ENCODE measurements at places on chromosomes 12 and 14.

- no peak for DNase-seq
Observed at GRCh38 chr12:48961331-48961730, 4.0 kb upstream of the ARF3 start.

DNA sequence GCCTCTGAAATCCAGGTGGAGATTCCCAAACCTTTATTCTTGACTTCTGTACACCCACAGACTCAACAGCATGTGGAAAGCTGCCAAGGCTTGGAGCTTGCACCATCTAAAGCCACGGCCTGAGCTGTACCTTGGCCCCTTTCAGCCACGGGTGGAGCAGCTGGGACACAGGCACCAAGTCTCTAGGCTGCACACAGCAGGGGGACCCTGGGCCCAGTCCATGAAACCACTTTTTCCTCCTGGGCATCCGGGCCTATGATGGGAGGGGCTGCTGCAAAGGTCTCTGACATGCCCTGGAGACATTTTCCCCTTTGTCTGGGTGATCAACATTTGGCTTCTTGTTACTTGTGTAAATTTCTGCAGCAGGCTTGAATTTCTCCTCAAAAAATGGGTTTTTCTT is 32.0 kb downstream of the EIF2S3B start:
- no peak for DNase-seq

- DNase-seq = no peak
Observed at GRCh38 chr12:27201169-27201568, 42.9 kb upstream of the STK38L start.

DNA sequence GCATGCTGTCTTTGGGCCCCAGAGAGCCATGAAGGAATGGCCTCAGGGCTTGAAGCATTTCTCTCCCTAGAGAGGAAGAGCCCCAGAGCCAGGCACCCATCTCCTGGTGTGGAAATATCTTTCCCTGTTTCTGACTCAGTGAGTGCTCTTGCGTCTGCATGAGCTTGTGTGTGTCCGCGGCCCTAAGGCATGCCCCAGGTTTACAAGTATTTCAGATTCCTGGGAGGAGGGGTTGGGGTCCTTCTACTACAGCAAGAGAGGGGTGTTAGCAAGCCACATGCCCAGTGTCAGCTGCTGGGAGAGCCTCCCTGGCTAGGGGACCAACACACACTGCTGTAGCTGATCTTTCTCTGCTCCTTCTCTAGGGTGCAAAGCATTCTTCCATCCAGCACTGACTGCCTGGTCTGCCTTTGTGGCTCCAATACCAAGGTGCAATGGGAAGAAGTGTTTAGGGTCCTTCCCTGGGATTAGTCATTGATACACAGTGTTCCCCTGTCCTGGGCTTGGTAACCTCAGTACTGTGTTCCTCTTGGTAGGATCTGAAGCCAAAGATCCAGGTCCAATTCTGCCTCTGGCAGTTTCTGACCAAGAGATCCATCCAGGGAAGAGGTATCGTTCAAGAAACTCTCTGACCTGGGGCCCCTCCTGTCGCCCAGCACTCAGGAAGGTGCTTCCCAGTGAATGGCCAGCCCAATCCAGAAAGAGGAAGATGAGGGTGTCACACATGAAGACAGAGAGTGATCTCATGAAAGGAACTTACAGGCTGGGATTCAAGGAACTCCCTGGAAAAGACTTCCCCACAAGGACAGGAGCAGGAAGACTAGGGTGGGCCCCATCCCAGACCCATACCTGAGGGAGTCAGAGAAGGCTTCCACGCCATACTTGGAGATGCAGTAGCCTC is 3.1 kb downstream of the RDH16 start:
- no peak for DNase-seq

GRCh38 chr12:109912855-109913321 is 12.8 kb downstream of the TCHP start:
- DNase-seq = no peak

DNA sequence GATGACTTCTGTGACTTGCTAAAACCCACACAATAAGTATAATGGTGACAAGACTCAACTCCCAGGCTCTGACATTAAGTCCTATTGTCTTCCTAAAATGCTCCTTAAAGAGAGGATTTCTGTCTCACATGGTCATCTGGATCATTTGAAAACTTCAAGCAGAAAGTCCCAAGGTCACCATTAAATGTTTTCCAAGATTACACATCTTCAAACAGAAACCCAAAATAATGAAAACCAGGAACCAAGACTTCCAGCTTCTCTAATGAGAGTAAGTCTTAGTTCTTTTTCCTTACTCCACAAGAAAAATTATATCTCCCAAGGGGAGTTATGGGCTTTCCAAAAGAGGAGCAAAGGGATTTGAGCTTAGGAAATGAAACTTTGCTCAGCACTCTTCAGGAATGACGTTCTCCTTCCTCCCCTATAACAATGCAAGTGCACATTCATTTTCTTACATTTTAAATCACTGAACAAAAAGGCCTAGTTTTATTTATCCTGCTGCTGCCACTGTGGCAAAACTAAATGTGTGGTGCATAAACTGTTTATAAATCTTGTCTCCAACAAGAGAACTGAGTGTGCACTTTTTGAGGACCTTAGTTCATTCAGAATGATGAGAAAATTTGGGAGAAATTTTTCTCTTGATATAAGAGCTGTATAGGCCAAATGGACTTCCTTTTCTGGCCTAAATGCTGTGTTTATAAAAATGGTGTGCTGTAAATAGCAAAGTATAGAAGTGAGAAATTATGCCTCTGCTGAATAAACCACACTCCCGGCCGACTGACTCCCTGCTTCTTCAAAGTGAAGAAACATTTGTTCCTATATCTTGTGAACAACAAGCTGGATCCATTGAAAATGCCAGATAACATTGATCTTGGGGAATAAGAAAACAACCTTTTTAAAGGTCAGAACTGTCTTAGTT is 148.4 kb upstream of the PLEKHG7 start:
- DNase-seq = no peak

DNA sequence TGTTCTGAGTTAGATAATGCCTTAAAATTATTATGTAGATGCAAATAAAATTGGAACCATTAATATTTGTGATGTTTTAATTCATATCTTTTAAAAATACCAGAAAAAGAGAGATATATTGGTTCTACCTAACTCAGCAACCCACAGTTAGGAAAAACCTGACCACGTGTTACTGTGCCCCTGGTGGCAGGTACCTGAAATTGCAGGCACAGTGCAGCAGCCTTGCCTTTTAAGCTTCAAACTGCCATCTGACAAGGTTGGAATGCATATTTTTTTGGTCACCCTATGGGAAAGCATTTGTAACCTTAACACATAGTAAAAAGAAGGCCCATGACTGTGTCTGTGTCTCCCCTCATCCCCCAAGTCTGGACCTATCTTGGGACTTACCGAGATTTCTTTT is 109.4 kb upstream of the NOS1 start:
- no peak for DNase-seq

DNA sequence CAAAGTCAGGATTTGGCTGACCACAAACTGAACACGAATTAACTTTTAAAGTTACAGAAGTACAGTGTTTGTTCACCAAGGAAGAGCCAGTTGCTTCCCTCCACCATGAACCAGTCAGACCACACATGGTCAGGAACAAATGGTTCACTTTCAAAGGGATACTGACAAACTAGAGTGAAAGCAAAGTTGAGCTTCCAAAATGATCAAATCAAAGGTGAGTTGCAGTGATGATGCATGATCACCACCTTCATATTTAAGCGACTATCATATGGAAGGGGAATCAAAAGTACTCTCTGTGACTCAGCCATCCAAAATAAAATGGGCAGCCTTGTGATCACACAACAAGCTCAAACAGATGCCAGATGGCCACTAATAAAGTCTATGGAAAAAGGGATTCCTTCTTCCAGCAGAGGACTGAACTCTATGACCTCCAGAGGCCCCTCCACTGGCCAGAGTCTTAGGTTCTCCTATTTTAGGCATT is 13.1 kb downstream of the NT5DC3 start:
- no peak for DNase-seq

- no peak for DNase-seq
Observed at GRCh38 chr12:597926-598568, 65.2 kb downstream of the NINJ2 start.

GRCh38 chr12:7136071-7136470 is 5.9 kb downstream of the CLSTN3 start:
- no peak for DNase-seq

DNA sequence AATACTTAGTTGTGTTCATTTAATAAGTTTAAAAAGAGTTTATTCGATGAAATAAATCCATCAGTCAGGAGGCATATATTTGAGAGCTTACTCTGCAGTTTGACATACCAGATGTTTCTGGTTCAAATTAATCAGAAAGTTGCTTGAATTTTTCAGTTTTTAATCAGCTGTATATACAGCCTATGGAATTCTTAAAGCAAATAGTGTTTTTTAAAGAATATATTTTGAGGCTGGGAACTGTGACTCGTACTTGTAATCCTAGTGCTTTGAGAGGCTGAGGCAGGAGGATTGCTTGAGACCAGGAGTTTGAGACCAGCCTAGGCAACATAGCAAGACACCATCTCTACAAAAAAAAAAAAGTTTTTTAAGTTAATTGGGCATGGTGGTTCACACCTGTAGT is 112.1 kb downstream of the MON2 start:
- no peak for DNase-seq

GRCh38 chr12:9064201-9064814 is 51.4 kb downstream of the A2M start:
- DNase-seq = no peak

DNA sequence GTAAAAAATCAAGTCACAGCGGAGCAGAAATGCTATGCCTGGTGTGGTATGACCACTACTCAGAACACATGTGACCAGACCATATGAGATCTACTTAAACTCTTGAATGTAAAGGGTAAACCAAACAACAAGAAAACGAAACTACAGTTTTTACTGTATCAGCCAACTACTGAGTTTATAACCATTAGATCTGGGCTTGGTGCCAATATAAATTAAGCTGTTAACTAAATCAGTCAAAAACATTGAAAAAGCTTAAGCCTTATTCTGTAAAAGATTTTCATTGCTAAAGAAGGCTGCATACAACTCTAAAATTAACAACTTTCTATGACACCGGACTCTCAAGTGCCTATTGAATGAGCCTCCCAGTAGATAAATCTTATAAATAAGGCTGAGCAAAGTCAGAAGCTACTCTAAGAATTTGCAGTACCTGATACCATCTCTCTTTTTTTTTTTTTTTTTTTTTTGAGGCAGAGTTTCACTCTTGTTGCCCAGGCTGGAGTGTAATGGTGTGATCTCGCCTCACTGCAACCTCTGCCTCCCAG is 35.4 kb downstream of the SPTLC2 start:
- DNase-seq = peak; percentile 87

DNA sequence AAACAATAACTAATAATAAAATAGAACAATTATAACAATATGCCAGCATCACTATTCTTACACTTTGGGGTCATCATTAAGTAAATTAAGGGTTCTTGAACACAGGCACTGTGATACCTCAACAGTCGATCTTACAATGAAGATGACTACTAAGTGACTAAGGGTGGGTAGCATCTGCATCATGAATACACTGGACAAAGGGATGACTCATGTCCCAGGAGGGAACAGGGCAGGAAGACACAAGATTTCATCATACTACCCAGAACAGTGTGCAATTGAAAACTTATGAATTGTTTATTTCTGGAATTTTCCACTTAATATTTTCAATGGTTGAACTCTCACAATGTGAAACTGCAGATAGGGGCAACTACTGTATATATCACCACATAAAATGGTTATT is 19.7 kb downstream of the TSPAN19 start:
- DNase-seq = no peak

DNA sequence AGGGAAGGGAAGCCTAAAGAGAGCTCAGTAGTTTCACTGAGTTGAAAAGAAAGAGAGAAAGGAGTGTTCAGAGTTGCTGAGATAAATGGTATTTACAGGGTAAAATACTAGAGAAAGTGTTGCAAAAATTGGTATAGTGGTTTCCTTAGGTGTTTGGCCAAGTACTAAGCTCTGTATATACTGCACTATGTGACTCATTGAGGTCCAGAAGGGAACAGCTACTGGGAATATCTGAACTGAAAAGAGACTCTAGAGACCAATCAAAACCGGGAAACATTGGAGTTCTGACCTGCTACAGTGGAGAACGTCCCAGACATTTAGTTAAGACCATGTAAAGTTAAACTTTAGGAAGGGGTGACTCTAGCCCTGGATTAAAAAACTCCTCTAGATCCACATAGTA is 42.7 kb upstream of the ALX1 start:
- DNase-seq = no peak

DNA sequence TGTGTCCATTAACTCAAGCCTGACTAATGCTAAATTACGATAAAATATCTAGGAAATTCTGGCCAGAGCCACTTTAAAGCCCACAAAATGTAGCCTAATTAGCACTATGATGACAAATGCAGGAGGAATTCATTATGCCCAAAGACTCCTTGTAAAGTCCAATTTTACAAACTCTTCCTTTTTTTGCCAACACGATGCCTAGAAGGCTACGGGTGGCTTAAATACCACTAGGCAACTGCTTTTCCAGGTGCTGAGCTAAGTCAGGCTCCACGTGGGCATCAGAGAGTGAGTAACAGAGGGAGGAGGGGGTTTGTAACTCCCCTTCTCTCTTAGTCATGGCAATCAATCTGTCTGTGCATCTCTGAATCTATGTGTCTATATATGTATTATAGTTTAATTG is 172.4 kb upstream of the NTF3 start:
- no peak for DNase-seq

DNA sequence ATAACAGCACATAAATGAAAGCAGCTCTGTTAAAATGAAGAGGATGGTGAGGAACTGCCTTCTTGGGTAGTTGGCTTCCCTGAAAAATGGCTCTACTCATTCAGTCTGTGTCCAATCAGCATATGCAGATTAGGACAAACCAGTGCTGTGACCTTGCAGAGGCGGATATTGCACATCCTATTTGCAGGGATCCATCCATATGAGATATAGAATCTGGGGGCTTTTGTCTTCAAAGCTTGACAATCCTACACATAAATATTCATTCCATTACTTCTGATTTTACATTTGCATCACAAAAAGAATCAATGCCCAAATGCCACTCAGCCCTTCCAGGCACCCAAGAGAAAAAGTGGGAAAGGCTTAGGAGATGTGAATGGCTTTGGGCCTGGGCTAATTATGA is 383.7 kb downstream of the EMP1 start:
- no peak for DNase-seq

Data from retinal pigment epithelial cell (primary cell).